ENCODE measurements at places on chromosomes 13 and 19.
A peak's percentile ranks its signal among the peaks of the same experiment; 100 is the strongest.

- no peak for DNase-seq
Measured at GRCh38 chr13:93216122-93216521, 10.5 kb upstream of the GPC6 start.

GRCh38 chr13:109145631-109146030 lies 516.2 kb downstream of the MYO16 start:
- DNase-seq, result no peak

GRCh38 chr13:33510350-33510970 lies 224.9 kb upstream of the STARD13 start:
- no peak for DNase-seq

- DNase-seq, result no peak
Measured at GRCh38 chr13:93900731-93901130, 578.8 kb downstream of the DCT start.

DNA sequence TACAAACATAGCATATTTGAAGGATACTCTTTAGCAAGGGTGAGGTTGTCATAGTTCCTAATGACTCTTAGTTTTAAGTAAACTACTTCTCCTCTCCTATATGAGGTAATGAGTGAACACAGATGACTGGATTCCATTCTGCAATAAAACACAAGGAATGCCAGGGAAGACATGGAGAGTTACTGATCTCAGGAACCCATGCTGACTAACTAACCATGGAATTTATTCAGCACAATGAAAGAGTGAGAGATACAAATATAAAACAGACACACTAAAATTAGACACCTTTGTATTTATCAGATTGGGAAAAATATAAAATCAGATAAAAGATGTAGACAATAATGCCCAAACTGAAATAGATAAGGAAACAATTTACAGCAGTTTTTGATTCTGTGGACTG lies 1525.9 kb upstream of the SLC10A2 start:
- DNase-seq, result no peak

DNA sequence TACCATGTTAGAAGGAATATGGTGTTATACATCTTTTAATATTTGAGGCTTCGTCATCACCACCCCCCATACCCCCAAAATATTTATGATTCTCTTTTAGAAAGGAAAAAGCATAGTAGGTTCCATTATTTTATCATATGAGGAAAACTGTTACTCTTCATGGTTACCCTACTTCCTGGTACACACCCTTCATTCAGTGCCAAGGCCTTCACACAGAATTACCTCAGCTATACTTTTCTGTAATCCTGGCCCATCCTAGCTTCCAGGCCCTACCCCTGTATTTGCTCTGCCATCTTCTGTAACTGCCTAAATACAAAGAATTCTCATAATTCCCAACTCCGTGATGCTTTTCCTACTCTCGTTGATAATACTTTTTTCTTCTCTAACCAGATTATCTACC lies 4.3 kb upstream of the UTP14C start:
- DNase-seq, result no peak

DNA sequence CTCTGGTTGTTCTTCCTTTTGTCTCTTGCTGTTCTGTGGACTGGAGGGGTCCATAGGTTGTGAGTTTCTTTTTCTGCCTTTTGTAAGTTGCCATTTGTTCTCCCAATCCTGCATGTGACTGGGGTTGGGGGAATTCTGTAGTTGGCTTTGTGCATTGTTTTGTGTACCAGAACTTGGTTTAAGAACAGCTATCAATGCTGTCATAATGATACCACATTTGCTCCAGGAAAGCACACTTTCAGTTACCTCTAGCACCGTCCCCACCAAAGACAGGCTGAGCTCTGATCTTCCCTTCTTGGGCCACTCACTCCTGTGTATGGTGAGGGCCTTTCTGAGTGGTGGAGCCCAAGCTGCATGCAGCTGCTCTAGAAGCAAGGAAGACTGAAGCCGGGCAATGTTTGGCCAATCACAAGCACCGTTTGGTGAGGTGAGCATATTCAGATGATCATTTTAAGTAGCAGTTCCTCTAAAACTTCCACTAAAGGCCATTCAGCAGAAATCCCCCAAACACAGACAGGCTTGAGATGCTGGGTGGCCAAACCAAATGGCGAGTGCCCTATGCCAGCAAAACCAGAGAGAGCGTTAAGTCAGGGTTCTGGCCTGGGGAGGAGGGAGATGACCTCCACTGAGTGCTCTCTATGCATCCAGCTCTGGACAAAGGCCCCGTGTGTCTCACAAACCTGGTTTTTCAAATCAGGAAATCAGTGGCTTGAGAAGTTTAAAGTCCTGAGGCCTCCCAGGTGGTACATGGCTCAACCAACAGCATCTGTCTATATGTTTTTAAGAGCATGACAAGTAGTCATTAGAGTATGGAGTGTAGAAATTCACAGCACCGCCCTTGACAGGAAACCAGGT lies 120.7 kb upstream of the SPATA13 start:
- DNase-seq, result no peak

DNA sequence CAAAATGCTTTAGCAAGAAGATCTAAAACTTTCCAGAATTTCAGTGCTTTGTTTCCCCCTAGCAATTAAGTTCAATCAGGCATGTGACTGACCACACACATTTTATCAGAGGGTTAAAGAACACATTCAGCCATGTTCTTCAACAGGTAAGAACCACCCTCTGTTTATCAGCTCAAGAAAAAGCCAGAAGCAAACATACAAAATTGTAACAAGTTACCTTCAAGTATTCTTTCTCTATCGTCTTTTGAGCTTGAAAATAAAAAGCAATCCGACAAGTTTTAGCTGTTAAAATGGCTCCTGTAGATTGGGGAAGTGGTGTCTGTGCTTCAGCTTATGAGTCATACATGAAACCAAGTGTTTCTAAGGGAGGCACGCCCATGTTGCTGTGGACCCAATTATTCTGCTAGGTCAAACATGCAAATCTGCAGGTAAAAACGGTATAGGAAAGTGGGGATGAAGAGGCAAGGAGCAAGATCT lies at the start of gene ELF1:
ELF1 (minus strand) TSS at position 306 of the 477 bp plus-strand sequence. CDS start 37,262 bp downstream, outside the sequence.
- DNase-seq, result no peak

GRCh38 chr13:69618393-69618792 lies 489.2 kb upstream of the ATXN8OS start:
- DNase-seq, result no peak

GRCh38 chr13:36344173-36344572 lies 2.0 kb downstream of the SPART start:
- DNase-seq, result no peak

- DNase-seq, result peak; percentile 85
Measured at GRCh38 chr19:42176990-42177685, 40.3 kb downstream of the DEDD2 start.

DNA sequence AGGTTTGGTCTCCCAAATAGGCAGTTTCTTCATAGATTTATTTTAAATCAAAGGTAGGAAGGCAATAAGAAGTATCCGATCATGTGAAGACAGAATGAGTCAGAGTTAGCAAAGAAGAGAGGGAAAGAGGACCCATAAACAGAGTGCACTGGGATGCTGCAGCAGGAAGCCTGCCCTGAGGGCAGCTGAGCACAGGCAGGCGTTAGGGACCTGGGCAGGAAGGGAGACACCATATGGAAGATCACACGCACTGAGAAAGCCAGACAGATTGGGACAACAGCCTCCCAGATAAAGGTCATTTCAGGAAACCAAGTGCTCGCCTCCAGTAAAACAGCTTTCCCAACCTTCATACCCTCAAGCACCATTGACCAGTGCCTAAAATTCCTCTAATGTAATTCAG lies 598.0 kb downstream of the EFNB2 start:
- no peak for DNase-seq

GRCh38 chr13:35501661-35502235 lies 25.3 kb upstream of the MAB21L1 start:
- DNase-seq, result no peak

DNA sequence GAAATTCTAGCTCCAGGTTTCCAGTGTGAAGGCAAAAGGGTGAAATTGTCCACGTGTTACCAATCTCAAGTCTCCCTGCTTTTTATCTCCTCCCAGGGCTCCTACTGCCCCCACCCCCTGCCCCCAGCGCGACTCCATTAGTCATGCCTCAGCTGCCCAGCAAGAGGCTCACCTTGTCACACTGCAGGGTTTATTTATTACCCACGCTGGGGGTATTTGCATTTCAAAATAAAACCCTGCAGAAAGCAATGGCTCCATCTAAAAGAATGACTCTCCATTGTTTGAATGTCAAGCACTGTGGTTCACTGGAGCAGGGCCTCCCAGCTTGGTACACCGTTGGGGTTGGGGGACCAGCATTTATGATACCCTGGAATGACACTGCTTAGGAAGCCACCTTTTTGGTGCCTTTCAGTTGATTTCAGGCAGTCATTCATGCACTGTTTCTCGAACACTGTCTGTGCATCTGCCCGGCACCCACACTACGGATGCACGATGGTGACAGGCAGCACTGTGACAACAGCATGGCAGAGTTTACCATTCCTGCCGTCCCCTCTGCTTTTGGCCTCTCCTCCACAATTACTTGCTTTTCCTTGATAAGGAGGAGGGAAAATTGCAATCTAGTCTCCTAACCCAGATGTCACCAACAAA lies 9.9 kb upstream of the POP4 start:
- DNase-seq, result no peak

- DNase-seq, result no peak
Measured at GRCh38 chr13:105871768-105872167, 663.7 kb downstream of the EFNB2 start.

DNA sequence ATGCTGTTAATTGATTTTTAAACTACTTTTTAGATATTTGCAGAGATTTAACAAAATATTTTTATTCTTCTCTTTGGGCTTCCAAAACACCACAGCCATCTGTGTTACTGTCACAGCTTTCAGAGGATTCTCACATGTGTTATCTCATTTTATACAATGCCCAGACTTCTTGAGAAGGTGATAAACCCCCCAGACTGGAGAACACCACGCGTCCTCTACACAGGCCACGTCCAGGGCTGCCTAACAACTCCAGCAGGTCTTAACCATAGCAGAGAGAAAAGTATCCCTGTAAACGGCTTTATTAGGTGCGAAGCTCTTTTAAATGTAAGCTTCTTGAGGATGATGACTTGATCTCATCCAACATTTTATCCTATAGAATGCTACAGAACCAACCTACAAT lies 2.0 kb downstream of the GPR183 start:
- DNase-seq, result no peak

DNA sequence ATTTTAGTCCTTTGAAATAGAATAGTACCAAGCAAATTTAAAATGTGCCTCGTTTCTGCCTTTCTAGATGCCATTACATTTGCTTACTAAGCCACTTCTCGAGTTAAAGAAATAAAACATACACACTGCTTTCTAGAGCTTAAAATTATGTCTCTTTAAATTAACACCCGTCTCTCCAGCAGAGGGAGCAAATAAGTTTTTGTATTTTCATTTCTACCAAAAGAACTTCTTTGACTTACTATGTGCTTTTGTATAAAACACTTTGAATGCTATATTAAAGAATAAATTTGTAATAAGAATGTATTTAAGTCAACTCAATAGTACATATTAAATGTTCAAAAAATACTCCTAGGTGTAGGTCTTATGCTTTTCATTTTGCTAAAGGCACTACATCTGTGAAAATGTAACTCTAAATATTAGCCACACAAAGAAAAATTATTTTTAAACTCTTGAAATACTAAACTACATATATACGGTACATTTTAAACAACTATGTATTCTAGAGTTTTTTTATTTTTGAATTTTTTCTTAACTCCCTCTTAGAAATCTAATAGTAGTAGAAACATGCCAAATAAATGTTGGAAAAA lies 269.3 kb upstream of the MIR17HG start:
- DNase-seq, result no peak

DNA sequence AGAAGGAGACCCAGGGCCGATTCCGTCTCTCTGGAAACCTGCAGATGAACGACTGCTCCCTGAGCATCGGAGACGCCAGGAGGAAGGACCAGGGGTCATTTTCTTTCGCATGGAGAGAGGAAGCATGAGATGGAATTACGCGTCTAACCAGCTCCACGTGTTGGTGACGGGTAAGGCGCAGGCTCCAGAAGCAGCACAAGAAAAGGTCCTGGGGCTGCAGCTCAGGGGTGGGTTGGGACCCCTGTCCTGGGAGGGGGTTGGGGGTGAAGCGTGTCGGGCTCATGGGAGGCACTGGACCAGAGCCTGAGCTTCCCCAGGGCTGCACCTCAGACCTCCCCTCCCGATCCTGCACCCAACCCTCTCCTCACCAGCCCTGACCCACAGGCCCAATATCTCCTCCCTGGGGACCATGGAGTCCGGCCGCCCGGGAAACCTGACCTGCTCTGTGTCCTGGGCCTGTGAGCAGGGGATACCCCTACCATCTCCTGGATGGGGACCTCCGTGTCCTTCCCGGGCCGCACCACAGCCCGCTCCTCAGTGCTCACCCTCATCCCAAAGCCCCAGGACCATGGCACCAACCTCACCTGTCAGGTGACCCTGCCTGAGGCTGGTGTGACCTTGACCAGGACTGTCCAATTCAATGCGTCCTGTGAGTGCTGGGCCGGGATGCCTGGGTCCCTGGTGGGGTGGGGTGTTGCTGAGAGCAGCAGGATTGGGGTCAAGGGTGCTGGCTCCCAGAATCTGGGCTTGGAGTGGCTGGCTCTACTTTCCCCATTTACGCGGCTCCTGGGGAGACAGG lies 39.6 kb upstream of the CD33 start:
- no peak for DNase-seq

DNA sequence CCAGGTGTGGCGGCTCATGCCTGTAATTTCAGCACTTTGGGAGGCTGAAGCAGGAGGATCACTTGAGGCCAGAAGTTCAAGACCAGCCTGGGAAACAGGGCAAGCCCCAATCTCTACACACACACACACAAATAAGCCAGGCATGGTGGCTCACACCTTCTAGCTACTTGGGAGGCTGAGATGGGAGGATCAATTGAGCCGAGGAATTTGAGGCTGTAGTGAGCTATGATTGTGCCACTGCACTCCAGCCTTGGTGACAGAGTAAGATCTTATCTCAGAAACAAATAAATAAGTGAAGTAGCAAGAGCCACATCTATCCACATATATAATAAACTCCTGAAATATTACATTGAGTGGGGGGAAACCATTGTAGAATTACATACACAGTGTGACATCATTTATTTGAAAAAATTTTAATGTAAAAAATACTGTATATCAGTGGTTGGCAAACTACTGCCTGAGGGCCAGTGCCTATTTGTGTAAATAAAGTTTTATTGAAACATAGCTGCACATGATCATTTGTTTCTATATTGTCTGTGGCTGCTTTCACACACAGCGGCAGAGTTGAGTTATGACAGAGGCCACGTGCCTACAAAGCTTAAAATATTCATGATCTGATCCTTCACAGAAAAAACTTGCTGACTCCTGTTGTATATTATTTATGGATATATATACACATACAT lies 54.7 kb upstream of the ARHGEF7 start:
- DNase-seq, result no peak

GRCh38 chr13:100269837-100270236 lies 180.9 kb downstream of the PCCA start:
- DNase-seq, result peak; percentile 51

GRCh38 chr13:23654111-23655110 lies 84.2 kb downstream of the TNFRSF19 start:
- no peak for DNase-seq

All from posterior cingulate gyrus (tissue), 11 donors.